ENCODE measurements at places on chromosomes 13 and 19.

- no peak for DNase-seq
These were observed 56.2 kb downstream of the TRPM4 start for GRCh38 chr19:49213791-49214190.

- DNase-seq = no peak
These were observed 298.4 kb downstream of the SLITRK6 start for GRCh38 chr13:85500696-85501256.

GRCh38 chr19:33388231-33388724 is 14.8 kb downstream of the CEBPG start:
- DNase-seq = peak; percentile 27

- no peak for DNase-seq
These were observed at the start of gene UHRF1 for GRCh38 chr19:4909156-4909896. TSS of gene UHRF1 (plus strand) at chr19:4909501. CDS start at chr19:4910886, 1,385 bp downstream.

DNA sequence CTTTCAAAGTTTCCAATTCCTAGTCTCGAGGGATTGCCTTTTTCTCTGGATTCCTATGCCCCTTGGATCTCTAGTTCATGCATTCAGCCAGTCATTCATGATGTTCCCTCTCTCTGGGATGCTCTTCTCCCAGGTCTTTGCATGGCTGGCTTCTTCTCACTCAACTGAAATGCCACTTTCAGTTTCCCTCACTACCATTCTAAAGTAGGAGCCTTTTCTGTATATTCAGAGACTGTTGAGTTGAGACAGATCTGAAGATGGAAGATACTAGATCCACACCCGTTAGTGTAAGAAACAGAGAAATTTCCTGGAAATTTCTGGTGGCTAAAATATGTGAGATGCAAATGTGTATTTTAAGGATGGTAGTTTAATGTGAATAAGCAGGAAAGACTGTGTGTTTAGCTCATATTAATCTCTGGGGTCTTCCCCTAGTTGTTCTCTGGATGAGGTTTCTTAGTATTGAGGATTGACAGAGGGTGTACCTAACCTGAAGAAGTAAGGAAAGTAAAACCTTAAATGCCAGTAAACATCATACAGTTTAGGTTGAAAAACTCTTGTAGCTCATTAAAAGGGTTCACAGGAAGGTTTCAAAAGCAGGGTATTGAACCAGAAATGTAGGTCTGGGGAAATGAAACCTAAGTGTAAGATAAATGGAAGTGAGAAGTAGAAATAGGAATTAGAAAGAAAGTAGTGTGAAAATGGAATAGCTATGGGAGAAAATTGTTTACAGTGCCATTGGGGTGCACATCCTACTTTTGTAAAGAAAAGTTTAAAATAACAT is 331.3 kb downstream of the NDFIP2 start:
- DNase-seq = no peak

GRCh38 chr19:51743405-51743804 is 8.3 kb downstream of the FPR1 start:
- no peak for DNase-seq

GRCh38 chr19:9854282-9854846 is 19.2 kb downstream of the PIN1 start:
- no peak for DNase-seq

DNA sequence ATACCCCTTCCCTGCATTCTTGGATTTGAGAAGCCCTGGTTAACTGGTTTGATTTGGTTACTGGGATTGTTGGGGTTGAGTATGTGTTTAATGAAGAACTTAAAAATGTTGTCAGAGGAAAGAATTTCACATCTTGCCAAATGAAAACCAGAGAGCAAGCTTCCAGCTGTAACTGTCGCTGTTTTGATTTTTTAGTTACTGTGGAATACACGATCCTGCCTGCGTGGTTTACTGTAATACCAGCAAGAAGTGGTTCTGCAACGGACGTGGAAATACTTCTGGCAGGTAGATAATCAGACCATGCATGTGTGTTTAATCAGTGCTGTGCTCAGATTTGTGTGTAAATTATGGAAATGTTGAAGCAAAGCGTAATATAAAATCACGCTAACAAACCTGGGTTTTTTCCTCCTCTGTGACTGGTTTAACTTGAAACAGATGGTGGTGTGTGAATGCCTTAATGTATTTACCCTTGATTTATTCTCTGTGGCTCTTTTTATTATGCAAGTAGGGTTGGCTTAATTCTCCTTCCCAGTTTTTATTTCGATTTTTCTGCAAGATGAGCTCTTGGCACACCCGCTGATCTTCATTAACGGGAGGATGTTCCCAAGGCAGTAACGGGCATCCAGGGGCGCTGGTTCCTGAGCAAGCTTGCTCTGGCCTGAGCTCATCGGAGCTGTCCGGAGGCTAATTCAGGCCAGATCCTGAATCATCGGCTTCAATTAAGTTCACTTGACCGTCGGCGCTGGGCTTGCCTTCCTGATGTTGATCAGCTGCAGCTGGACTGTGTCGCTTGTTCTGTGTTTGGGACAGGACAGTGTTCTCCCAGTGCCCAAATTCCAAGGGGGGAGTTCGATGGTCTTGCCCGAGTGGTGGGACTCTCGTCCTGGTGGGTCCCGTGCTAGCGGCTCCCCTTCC is 16.0 kb downstream of the UPF1 start:
- DNase-seq = no peak

GRCh38 chr19:1360818-1361461 is 22.8 kb upstream of the NDUFS7 start:
- peak; percentile 78 for DNase-seq

DNA sequence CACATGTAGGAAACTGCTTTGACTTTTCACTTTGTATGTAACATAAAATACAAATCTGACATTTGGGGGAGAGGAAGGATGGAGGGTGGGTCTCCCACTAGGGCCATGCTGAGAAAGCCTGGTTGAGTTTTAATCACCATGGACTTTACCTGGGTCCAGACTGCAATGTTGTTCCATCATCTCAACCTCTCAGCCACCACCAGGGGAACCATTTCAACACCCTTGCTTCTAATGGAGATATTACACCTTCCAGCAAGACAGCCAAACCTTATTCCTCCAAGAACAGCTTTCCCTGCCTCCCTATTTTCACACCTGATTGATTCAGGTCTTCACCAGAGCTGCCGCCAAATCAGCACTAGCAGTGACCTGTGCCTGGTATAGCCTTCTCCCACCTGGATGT is 56.0 kb downstream of the ZAR1L start:
- no peak for DNase-seq

DNA sequence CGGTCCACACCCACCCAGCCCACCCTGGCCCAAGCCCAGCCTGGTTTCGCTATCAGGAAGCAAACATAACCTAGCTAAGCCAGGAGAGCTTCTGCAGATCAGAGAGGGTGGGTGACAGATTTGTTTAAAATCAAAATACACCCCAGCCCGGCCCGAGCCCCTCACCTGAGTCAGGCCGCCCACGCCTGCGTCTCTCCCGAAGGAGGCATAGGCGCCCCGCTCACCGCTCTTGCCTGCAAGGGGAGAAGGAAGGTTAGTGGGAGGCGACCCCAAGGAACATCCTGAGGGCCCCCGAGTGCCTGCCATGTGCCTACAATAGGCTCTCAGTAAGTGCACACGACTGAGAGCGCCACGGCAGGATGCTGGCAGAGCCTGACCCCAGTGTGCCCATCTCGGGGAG is 21.9 kb upstream of the UQCR11 start:
- no peak for DNase-seq

DNA sequence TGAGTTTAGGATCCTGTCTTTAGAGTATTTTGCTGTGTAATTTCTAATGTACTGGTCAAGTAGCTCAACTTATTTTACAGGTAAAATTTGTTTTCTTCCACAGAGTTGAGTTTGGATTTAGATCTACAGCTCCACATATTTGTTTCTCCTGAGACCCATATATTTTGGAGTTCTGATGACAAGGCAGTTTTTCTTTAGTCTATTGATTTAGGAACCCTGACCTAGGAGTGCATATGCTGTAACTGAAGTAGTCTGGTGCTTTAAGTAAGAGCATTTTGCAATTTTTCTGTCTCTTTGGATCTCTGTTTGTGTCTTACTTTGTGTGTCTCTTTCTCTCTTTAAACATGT is 19.5 kb upstream of the SPRY2 start:
- DNase-seq = no peak
